ENCODE measurements at places on chromosomes 6 and 20. TPM values are rescaled to one million over a fixed set of nuclear protein-coding genes. Genes with fewer than 3 reads are reported as not detected.

IL17F gene
- total RNA-seq: not detected

WTAP gene
- 90.3 TPM for total RNA-seq

BPIFB1 gene
- total RNA-seq: not detected

SLC17A9 gene
- total RNA-seq: not detected

DNA sequence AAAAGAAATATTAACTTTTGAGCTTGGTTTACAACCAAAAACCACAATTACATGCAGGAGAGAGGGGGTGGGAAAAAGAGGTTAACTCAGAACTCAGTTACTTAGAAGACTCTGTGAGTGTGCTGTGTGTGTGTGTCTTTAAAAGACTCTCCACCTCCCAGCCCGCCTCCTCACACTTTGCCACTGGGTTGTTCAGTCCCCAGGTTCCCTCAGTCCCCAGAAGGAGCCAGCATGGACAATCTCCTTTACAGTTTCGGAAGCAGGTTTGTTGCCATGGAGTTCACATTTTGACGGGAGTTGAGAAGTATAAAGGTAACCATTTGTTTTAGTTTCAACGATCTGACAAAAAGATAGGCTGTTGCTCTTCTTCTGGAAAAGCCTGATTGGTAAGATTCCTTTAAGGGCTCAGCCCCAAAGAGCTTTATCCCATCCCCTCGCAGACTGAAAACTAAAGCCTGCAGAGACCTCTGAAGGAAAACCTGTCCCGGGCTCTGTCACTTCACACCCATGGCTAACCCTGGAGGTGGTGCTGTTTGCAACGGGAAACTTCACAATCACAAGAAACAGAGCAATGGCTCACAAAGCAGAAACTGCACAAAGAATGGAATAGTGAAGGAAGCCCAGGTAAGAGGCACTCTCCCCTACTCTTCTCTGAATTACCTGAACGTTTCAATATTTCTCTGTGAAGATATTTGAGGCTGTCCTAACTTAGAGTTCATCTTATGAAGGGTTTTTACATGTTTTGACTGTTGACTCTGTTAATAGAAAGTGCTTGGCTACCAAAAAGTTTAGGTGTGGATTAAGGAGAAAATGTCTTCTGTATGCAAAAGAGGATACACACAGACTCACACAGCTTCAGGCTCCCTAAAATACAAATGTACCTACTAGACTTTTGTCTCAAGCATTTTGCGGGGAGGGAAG, at the start of gene SPTLC3:
Gene SPTLC3 (plus strand): TSS at position 212 of the 921 bp plus-strand sequence. CDS start 296 bp downstream, at position 508.
- peak; percentile 64 for DNase-seq

DNA sequence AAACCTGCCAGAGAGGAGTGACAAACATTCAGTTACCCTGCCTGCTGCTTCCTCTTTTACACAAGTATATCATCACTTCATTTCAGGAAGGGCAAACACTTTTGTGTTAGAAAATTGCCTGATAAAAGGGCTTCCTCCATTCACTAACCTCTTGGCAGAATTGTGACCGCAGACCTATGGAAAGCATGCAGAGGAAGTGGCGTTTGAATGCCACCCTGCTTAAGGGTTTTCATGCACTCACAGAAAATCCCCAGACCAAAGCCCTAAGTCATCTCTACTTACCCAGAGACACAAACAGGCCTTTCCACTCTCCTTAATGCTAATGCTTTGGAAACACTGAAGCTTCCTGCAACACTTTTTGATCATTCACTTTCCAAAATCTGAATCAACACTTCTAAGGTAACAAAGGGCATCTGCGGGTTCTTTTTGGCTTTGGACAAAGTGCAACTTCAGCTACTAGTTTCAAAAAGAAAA, 22.1 kb upstream of the RALGAPA2 start:
- DNase-seq: no peak

GRCh38 chr6:114747995-114748625, 405.3 kb upstream of the HS3ST5 start:
- DNase-seq: peak; percentile 71

GRCh38 chr6:138545621-138545980, 46.3 kb upstream of the NHSL1 start:
- peak; percentile 73 for DNase-seq

DNA sequence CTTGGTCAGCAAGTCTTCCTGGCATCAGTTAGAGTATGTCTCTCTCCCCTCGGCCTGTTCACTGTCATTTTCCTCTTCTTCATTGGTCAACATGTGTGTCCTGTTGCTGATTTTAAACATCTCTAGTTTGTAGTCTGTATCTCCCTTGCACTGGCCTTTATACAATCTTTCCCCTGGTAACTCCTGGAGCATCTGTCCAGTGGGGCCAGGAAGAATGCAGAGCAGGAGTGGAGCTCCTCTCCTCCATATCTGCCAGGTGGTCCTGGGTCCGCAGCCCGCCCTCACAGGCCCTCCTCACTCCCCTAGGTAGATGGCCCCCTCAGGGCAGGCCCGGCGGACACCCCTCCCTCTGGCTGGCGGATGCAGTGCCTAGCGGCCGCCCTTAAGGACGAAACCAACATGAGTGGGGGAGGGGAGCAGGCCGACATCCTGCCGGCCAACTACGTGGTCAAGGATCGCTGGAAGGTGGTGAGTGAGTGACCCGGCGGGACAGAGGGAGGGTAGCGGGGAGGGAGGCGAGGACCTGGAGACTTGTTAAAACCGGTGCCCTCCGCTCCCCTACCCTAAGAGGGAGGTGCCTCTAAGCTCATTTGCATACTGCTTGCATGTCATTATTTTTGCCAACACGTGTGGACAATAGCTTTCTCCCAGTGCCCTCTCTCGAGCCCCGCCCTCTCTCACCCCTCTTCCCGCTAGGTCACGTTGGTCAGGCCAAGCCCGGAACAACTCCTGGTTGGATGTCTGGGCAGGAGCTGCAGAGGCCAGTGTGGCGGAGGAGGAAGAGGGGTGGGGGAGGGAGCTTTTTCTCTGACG, 3.2 kb downstream of the TTBK1 start:
- DNase-seq: no peak

GRCh38 chr6:136225496-136225895, 24.6 kb downstream of the MTFR2 start:
- no peak for DNase-seq

DNA sequence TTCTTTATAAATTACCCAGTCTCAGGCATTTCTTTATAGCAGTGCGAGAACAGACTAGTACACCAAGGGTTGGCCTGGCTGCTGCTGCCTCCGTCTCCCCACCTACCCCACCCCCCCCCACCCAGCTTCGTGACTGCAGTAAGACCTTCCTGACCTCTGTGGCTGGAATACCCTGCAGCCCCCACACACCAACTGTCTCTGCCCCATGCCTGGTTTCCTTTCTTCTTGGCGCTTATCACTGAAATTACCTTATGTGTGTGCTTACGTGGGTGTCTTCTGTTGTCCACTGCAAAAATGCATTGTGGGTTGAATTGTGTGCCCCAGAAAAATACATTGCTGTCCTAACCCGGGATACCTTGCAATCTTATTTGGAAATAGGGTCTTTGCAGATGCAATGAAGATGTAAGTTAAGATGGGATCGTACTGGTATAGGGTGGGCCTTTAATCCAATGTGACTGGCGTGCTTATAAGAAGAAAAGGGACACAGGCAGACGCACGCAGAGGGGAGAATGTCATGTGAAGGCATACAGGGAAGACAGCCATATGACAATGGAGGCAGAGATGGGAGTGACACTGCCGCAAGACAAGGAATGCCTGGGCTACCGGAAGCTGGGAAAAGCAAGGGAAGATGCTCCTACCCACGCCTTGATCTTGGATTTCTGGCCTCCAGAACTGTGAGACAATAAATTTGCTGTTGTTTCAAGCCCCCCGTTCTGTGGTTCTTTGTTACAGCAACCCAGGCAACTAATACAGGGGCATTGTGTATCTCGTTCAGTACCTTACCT, 15.4 kb downstream of the SYNJ2 start:
- no peak for DNase-seq

DNA sequence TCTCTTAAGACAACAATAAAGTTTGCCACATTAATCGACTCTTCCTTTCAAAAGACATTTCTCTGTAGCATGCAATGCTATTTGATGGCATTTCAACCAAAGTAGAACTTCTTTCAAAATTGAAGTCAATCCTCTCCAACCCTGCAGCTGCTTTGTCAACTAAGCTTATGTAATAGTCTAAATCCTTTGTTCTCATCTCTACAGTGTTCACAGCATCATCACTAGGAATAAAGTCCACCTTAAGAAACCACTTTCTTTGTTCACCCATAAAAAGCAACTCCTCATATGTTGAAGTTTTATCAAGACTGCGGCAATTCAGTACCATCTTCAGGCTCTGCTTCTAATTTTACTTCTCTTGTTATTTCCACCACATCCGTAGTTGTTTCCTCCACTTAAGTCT, 11.5 kb upstream of the BLOC1S5 start:
- DNase-seq: no peak

- no peak for DNase-seq
These were observed 4.4 kb downstream of the RGS19 start for GRCh38 chr20:64074963-64075362.

- DNase-seq: peak; percentile 31
These were observed 9.1 kb upstream of the SLC22A16 start for GRCh38 chr6:110485491-110485890.

DNA sequence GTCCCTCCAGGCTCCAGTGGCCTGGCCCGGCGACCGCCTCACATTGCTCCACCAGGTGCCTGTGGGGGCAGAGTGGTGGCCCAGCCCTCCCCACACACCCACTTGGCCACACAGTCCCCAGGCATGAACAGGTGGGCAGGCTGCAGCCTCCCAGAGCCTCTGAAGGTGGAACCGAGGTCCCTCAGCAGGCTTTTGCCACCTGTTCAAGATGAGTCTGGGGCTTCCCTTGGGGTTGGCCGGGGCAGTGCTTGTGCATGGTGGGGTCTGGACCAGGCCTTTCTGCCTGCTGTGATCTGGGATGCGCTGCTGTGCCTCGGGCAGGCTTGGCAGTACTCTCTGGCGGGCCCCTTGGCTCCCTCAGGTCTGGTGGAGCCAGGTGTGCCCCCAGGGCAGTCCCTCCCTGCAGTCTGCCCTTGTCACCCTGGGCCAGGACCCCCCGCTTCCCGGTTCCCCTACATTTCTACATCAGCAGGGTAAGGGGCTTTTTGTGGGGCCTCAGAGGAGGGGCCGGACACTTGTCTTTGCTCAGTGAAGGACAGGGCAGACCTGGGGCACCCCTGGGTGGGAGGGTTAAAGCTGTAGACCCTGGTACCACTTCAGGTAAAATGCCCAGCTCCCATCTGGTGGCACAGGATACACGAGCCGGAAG, 2.7 kb upstream of the COL9A3 start:
- no peak for DNase-seq

GRCh38 chr20:62032609-62033368, 32.9 kb downstream of the TAF4 start:
- no peak for DNase-seq

DNA sequence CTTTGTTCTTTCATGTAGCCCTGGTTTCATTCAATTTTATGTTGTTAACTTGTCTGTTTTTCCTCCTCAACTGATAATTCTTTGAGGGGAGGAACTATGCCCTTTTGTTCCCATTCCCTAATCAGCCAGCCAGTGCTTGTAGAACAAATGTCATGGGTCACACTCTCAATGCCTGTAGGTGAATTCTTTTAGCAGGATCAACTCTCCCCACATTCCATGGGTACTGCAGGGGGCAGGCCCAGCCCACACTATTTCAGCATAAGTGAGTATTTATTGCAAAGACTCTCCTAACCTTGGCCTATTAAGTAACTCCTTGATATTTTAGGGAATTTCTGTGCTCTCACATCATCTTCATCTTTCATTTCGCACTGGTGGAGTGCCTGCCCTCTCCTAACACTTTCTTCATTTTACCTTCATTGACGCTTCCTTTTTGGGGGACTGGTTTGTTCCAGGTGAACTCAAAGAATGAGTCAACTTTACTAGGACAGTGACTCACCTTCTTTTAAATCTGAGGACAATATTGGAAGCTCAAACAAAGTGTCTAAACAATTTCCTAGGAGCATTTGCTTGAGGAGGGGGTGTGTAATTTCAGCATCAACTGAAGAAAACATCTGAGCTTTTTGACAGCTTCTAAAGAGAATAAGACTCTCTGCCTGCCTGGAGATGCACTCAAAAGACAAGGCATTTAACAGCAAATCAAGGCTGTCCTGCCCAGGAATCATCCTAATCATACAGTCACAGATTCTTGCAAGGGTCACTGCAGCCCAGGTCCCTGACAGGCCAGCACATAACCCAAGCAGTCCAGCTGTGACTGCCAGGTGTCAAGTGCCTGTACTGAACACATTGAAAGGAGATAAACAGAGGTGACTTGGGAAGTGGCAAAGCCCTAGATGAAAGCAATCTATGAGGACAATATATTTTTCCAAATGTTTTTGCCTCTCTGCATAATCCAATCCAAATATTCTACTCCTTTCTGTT, 263.9 kb upstream of the PRND start:
- DNase-seq: no peak

DNA sequence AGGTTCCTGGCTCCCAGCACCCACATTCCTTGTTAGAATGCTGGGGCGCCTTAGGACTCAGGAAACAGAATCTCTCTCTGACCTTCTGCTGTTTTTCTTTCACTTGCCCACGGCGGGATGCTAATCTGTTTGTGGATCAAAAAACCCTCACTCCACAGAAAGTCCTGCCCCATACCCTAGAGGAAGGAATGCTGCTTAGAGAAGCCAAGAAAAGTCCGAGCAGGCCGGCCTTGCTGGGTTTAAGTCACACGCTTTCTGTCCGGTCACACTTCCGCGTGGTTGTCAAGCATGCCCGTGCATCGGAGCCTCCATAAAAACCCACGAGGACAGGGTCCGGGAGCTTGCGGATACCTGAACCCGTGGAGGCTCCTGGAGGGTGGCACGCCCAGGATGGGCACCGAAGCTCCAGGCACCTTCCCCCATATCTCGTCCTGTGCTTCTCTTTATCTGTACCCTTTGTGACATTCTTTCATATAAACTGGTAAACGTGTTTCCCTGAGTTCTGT, 223.1 kb downstream of the NRN1 start:
- DNase-seq: no peak

GRCh38 chr6:42530296-42530695, 33.5 kb upstream of the UBR2 start:
- DNase-seq: no peak

- no peak for DNase-seq
These were observed 1.3 kb downstream of the ASF1A start for GRCh38 chr6:118895261-118895560.

DNA sequence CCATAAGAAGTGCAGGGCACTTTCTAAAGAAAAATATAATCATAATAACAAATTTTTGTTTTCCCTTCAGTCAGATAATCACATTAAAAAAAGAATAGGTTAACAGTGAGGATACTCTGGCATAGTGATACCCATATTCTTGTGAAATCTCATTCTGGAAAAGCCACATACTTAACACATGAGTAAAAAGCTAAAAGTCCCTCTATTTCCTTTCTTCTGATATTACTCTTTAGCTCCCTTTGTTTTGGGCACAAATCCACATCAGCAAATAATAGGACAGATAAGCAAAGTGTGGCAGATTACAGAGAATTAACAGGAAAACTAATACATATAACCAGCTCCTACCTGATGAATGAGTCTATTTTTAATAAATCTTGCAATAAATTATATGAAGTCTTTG, 15.8 kb downstream of the SHPRH start:
- DNase-seq: peak; percentile 38

Data from LHCN-M2 (cell line).